GM03348 (cell line): ENCODE measurements at places on chromosomes 11 and 22.
A peak's percentile ranks its signal among the peaks of the same experiment; 100 is the strongest.

DNA sequence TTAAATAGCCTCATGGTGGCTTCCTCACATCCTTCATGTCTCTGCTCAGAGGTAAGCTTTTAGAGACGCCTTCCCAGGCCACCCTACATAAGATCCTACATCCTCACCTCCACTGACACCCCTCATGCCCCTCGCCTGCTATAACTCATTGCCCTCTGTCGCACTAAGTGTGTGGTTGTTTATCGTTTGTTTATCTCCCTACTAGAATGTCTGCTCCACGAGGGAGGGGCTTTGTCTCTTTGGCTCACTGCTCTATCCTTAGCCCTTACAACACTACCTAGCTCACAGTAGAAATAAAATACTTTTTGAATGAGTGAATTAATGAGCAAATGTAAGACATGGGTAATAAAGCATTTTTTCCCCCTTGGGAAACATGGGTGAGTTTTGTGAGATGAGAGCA, 1.3 kb upstream of the CBLIF start:
- DNase-seq: no peak

- DNase-seq: no peak
Measured at GRCh38 chr11:88292171-88292843, 45.2 kb downstream of the CTSC start.

- no peak for DNase-seq
Measured at GRCh38 chr11:124635932-124636331, 13.3 kb downstream of the TBRG1 start.

DNA sequence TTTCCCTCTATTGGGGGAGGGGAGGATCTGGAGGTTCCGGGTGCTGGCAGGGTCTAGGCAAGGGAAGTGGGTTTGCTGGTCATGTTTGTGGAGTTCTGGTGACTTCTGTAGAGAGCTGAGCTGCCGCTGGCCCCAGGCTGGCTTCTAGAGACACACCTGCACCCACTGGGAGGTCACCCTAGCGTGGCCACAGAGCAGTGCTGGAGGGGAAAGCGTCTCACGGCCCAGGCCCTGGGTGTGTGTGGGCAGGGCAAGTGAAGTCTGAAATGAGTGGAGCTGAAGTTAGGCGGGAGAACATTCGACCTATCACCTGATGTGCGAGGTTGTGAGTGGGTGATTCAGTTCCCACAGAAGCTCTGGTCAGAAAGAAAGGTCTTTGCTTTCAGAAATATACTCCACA, 27.9 kb downstream of the SMIM38 start:
- DNase-seq: no peak

GRCh38 chr11:33389635-33390034, 132.5 kb downstream of the HIPK3 start:
- DNase-seq: no peak

GRCh38 chr11:19903620-19904069, 191.0 kb downstream of the NAV2 start:
- peak; percentile 79 for DNase-seq

GRCh38 chr22:27629908-27630673, 171.5 kb downstream of the MN1 start:
- DNase-seq: no peak

DNA sequence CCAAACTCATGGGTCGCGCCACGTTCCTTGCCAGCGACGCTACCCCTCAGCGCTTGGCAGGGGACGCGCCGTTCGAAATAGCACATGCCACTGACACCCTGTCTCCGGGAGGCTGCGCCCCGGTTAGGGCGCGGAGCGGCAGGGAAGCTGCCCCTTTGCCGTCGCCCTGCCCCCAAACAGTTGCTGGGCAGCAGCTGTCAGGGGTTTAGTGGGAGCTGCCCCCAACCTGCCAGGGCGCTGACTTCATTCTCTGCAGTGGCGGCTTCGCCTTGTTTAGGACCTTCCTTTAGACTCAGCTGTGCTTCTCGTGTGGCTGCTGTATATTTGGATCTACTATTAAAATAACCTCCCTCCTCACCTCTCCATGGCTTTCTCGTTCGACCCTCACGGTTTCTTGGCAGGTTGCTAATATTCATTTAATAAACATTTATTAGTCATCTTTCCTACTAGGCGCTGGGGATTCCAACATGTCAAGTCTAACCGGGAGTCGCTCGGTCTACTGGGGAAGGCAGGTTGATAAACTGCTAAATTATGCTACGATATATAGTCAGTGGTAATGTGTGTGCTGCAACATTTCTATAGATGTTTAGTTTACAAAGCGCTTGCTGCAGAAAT, 782 bp downstream of the TMEM109 start:
- peak; percentile 59 for DNase-seq

DNA sequence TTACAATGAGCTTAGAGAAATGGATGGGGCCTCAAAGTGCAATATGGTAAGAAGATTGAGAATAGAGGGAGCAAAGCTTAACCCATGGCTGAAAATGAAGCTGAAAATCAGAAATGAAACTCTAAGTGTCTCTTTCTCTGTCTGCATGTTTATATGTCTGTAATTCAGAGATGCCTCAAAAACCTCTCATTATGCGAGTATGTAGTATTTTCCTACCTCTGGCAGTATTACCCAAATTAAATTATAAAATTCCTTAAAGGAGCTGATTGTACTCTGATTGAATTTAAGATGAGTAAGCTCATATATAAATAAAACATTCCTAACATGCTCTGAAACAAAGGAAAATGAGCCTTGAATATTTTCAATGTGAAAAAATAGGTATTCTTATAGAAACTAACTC, 39.8 kb upstream of the PRSS23 start:
- no peak for DNase-seq

DNA sequence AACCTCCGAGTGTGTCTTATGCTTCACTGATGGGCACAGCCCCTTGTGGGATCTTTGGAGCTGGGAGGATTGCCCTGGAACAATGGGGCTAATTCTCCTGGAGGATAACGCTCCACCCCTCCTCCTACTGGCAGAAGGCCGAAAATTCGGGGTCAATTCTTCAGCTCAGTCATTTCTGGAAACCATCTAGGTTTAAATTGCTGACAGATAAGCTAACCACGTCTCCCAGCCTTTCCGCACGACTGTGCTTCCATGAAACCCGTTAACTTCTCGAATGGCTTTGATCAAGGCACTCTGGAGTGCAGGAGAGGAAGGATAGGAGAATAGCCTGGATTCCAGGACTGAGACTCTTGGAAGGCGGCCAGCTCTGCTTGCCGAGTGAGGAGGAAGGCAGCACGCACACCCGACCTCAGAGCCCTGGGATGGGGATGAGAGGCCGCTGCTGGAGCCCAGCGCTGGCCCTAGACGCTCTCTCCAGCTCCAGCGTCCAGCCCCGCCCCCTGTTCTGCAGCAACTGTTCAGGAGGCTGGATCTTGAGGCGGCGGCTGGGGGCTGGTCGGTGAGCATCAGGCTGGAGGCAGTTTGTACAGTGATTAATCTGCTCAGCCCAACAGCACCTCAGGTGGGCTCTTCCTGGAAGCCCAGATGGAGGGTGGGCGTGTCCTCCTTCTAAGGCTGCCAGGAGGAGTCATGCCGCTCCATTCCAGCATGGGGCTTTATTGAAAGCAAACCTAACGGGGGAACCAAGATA, 176.7 kb upstream of the NCAM1 start:
- peak; percentile 86 for DNase-seq

DNA sequence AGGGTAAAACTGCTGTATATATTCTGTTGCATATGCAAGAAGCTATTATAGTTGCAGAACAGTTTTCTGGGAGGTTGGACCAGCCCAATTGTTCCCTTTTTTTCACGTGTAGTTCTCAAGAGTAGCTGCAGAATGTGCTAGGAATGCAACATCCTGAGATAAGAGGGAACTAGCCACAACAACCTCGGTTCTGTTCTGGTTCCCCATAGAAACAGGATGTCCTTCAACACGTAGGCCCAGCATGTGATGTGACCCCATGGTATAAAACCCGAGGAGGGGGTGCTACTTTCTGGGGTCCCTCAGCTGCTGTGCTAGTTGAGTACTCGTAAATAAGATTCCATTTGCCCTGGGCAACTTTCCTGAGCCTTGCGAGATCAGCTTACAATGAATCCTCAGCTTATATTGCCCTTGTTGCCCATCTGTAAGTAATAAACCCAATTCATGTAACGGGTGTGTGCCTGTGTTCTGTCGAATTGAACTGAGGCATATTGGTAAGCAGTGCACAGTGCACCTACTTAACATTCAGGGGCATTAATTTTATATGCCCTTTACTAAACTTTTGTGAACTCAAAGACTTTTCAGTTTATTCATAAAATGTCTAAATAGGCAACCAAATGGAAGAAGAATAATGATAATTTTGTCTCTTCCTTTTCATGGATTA, 23.0 kb upstream of the TRAF6 start:
- DNase-seq: no peak

DNA sequence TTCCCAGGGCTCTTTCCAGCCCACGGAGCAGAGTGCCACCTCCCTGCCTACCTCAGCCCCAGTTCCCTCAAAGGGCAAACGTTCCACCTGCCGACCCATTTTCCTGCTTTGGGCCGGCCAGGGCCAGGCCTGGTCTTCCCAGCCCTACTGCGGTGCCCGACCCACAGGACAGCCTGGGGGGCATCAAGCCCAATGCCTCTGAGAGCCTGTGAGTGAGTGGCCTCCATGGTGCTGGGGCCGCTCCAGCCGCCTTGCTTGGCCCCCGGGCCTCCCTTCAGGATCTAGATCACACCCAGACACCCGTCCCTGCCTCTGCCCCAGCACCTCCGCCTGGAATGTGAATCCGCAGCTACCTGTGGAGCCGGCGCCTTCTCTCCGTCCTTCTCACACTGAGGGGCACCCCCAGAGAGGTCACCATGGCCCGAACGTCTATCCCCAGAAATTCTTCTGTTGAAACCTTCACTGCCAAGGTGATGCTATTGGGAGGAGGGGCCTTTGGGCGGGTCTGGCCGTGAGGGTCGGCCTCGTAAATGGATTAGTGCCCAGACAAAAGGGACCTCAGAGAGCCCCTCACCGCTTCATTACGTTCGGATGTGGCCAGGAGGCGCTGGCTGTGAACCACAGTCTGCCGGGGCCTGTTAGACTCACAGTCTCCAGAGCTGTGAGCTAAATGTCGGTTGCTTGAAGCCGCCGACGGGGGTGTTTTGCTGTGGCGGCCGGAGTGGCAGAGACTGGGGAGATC, 36.2 kb upstream of the BRSK2 start:
- DNase-seq: no peak

DNA sequence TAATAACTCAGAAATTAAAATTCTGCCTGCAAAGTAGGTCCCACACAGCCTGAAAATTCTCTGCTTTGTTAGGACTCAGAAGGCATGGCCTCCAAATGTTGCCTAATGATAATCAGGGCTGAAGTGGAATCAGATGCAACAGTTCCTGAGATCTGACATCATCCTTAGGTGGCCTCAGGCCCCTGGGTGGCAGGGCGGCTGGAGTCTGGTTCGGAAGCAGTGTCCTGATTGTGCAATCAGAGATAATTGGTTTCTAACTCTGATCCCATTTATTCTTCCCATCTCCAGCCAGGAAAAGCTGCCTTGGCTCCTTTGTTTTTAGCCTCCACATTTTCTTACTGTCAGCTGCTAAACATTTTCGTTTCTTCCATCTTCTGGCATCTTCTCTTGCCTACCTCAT, 399.3 kb downstream of the OPCML start:
- peak; percentile 16 for DNase-seq

DNA sequence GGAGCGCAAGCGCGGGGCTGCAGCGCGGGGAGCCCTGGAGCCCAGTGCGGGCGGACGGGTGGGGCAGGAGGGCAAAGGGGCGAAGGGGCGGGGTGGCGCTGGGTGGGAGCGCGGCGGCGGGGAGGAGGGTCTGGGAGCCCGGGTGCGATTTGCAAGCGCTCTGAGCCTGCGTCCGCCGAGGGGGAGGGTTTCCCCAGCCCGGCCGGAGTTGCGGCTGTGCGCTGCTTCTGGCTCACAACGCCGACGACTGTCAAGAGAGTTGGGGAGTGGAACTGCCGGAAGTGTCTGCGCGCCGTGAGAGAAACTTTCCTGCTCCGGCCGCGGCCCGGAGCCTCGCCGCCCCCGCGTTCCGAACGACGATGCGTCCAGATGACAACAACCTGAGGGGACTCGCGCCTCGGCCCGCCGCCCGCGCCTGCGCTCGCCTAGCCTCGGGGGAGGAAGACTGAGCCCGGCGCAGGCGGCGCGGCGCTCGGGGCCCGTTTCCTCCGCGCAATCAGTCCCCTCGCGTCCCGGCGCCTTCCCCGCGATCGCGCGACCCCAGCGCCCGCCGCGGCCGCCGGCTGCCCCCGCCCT, at the start of gene ARHGAP42:
Gene ARHGAP42 (plus strand): TSS at position 235 of the 576 bp plus-strand sequence. CDS start 391 bp downstream, outside the sequence.
- peak; percentile 67 for DNase-seq

DNA sequence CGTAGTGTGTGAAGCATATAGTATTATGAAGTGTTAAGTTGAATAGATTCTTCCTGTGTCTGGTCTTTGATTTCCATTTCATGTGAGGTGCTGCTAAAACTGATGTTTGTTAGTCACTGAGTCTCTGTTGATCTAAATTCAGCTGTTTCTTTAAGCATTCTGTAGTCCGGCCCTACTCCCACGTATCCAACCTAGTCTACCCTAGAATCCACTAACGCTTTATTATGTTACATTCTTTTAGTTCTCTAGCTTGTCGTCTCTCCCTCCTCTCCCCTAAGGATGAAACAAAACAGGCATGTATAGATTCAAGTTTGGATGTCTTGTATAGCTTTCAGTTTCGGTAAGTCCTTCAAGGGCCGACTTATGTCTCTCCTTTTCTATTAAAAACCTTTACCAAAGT, 4.1 kb downstream of the WEE1 start:
- no peak for DNase-seq
